Spinal cord (tissue), 10 donors: ENCODE measurements at places on chromosomes 5 and 9.

- DNase-seq: no peak
Measured at GRCh38 chr5:33981408-33982162, 2.9 kb downstream of the SLC45A2 start.

DNA sequence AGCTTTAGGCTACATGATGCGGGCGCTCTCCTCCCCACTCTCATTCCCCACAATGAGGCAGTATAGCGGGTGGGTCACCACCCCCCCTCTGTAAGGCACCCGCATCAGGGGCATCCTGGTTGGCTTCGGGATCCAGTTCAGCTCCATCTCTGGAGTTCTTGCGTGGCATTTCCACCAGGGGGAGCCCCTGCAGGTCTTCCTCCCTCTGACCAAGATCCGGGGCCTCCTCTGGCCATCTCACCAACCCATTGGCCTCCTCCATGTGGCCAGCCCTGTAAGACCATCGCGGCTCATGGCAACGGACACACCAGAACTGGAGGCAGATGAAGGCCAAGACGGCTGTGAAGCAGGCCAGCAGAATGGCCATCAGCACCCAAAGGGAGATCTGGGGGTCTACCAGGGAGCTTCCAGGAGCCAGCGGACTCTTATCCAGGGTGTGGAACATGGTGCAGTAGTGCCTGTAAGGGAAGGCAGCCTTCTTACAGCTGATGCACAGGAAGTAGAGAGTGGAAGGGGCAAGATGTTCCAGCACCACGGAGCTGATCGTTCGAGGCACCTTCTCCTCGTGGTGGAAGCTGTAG is 77.0 kb downstream of the CYFIP2 start:
- no peak for DNase-seq

- DNase-seq: peak; percentile 93
Measured at GRCh38 chr5:154302161-154302560, 111.6 kb downstream of the GALNT10 start.

GRCh38 chr5:126723643-126724042 is 53.3 kb upstream of the LMNB1 start:
- no peak for DNase-seq

DNA sequence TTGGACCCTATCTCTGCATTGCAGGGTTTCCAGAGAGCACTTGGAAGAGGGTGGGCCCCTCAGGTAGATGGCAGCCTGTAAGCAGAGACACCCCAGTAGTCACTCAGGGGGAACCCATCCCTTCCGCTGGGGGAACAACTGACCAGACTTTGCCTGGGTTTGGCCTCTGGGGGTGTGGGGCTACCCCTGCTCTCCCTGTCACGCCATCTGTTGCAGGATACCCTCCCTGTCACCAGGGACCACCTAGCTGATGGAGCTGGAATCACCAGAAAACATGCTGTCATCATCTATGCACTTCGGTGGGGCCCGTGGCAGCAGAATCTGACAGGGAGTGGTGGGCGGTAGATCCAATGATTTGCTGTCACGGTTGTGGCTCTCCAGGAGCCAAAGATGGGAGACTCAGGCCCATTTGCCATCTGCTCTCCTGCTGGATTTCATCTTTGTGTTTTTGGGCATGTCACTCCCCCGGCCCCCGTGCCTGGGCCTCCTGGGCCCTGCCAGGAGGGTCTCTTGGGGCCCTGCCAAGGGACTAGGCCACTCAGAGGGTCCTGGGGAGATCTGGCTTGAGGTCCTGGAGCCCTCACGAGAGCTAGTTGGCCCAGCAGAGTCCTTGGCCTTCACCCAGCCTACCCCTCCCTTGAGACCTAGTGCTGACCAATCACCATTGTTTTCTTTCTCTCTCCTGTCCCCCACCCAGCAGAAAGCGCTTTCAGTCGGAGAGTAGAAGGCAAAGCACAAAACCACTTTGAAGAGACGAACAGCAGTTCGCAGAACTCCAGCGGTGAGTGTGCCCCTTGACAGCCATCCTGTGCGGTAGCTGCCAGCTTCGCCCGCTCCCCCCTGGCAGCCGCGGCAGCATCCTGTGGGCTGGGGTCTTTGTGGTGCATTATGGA is 45.9 kb downstream of the AMBP start:
- DNase-seq: peak; percentile 43

DNA sequence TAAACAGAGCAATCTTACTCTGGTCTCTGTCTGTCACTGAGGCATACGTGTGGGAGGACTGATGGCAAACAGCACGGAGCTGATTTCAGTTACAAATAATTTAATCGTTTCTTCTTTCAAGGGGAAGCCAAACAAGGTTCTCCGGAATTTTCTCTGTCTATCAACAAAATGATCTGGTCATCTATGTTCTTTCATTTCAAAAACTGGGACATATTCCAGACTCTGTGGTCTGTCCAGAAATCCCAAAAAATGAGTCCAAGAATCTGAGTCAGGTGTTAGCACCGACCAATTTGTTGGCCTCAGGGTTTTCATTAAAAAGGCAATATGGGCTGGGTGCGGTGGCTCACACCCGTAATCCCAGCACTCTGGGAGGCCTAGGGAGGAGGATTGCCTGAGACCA is 69.9 kb upstream of the ZNF608 start:
- no peak for DNase-seq

DNA sequence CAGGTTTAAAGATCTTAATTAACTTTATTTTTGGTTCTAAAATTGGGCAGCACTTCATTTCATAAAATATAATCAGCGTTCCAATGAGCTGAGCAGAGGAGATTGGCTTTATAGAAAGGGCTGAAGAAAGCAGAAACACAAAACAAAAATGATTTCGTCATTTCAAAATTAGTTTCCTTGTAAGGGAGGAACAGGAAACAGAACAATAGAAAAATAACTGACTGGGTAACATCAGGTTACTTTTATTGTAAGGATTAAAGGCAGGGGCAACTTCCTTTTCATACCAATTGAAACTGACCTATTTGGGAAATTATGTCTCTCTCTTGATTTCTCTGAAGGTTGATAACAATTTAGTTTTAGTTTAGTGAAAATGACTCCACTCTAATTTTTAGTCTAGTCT is 157.1 kb downstream of the ATP10B start:
- DNase-seq: no peak

GRCh38 chr9:61674882-61675281 is 485.0 kb downstream of the SPATA31A7 start:
- no peak for DNase-seq

DNA sequence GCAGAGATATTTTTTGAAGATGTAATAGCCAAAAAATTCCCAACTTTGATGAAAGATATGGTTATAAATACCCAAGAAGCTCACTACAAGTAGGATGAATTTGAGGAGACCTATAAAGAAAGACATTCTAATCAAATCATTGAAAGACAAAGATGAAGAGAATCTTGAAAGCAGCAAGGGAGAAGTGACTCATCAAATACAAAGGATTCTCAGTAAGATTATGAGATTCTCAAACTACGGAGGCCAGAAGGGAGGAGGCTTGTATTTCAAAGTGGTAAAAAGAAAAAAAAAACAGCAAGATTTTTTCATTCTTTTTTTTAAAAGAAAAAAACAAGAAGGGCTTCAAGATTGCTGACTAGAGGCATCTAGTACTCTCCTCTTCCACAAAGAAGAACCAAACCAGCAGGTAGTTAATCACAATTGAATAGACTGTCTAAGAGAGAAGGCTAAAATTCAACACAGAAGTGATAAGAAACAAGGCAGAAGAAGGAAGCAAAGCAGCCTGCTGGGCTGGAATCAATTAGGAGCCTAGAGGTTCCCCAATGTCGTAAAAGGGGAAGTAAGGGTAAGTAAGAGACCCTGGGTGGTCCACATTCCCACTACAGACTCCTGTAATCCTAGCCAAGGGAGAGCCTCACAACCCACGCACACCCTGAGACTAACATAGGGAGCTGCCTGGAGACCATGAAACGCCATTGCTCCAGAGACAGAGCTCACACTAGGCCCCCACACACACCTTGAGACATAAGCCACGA is 59.1 kb upstream of the NIPAL4 start:
- DNase-seq: no peak

DNA sequence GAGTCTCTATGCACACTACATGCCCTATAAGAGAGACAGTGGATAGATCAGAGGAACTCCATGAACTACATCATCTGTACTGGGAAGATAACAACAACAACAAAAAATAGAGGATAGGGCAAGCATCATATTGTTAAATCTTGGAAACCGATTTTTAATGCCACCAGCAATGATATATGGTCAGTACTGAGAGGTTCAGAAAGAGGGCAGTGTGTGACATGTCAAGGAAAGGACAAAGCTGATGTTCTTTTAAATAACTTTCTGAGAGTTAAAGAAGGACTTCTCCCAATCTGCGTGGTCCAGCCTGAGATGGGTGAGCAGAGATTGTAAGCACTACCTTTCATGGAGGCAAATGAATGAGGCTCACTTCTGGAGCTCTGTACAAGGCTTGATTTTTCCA is 62.0 kb upstream of the PHF24 start:
- DNase-seq: no peak
